ENCODE measurements at places on chromosomes 6 and 20. TPM values are rescaled to one million over a fixed set of nuclear protein-coding genes. Genes with fewer than 3 reads are reported as not detected.

The C20orf173 gene
- not detected for total RNA-seq

The HAO1 gene
- total RNA-seq = not detected

The F13A1 gene
- not detected for total RNA-seq

The SOBP gene
- total RNA-seq = 0.90 TPM

The NKAIN4 gene
- total RNA-seq = 8.3 TPM

Data from A549 treated with Mapracorat at 1 μM for 4 hours (cell line).